T-helper 17 cell (primary cell): ENCODE measurements at places on chromosomes 2 and 18. TPM values are rescaled to one million over a fixed set of nuclear protein-coding genes. Genes with fewer than 3 reads are reported as not detected.

The NTSR2 gene
- not detected for total RNA-seq

The SH2D6 gene
- total RNA-seq: 0.26 TPM

The MYCN gene
- 0.37 TPM for total RNA-seq

DNA sequence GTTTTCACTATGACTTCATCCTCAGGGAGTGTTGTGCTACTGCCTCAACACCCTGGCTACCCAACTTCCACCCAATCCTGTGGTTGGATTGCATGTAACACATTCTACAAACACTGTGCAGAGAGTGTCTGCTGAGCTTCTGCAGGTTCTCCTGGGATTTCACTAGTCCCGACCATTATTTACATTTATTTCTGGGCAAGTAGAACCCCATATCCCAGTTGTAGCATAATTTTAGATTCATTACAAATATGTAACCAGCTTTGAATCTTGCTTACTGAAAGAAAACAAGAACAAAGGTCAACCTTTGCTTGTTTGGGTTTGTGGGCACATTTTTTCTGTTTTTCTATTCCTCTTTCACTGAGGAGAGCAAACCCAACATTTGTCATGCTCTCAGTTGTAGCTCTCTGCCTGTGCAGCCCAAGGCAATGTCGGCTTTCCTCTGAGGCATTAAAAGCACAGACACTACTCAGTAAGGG is 2036.1 kb upstream of the LRRTM1 start:
- H3K27ac ChIP-seq: no peak overlapping the region
- no peak overlapping the region for H3K4me3 ChIP-seq
- H3K4me1 ChIP-seq: no peaks in the 10 kb centered on the region
- no peaks in the 10 kb centered on the region for H3K36me3 ChIP-seq
- no peak for DNase-seq

The OXER1 gene
- 0.25 TPM for total RNA-seq

GRCh38 chr2:240956935-240957655 is 41.3 kb upstream of the SNED1 start:
- peaks cover 20% of the 10 kb centered on the region for H3K27me3 ChIP-seq
- H3K36me3 ChIP-seq: no peaks in the 10 kb centered on the region
- no peak overlapping the region for H3K4me3 ChIP-seq
- H3K27ac ChIP-seq: no peak overlapping the region
